ENCODE measurements at places on chromosomes 16 and 17.

GRCh38 chr17:46152423-46152822 lies 40.8 kb downstream of the KANSL1 start:
- no peak for DNase-seq

DNA sequence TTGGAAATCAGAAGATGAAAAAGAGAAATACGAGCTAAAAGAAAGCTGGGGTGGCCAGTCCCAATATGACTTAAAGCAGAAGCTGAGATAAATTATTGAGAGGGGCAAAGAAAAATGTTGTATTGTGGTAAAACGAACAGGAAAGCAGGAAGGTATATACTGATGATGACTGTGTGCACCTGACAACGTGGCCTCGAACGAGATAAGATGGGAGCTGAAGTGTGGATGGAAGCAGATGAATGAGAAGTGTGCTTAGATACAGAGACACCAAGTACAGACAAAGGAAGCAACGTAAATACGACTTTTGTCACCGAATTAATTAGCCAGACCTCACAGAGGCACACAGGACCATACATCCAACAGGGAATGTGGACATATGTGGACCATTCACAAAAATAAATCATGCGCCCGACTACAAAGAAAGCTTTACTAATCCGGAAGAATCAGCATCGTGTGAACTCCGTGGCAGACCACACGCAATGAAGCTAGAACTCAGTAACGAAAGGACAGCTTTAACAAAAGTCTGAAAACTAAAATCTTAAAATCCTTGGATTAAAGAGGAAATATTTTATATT lies 218.7 kb downstream of the RPTOR start:
- no peak for DNase-seq

- no peak for DNase-seq
Observed at GRCh38 chr16:17269439-17269838, 201.3 kb downstream of the XYLT1 start.

- no peak for DNase-seq
Observed at GRCh38 chr17:81557276-81558114, 5.3 kb upstream of the FAAP100 start.

GRCh38 chr17:79809530-79810129 lies 12.8 kb upstream of the CBX8 start:
- no peak for DNase-seq

DNA sequence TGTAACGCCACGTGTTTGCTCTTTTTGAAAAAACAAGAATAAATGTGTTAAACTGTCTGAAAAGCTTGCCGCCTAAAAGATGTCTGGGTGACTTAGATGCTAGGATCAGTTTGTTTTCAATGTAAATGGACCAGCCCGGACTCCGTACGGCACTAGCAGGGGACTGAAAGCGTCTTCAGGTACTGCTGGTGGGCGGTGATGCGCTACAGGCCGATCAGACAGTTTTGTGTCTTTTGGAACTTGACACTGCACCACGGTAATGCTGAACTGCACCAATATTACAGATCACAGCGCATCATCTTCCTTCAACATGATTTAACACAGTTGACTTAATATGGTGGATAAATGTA lies 727 bp upstream of the MBTPS1 start:
- peak; percentile 43 for DNase-seq

GRCh38 chr16:67953641-67954375 lies 9.9 kb upstream of the LCAT start:
- no peak for DNase-seq

DNA sequence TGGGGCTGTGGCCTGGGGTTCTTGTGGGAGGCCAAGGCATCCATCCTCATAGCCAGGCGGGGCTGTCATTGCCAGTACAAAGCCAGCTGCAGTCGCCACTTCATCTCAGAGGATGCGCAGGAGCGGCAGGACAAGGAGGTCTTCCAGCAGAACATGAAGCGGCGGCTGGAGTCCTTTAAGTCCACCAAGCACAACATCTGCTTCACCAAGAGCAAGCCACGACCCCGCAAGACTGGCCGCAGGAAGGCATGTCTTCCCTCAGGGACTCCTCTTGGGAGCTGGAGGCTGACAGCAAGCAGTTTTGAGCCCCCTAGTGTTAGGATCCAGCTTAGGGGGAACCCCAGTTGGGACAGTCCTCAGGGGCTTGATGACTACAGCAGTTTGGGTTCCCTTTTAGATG lies 15.1 kb upstream of the PLEKHG4 start:
- DNase-seq = no peak

DNA sequence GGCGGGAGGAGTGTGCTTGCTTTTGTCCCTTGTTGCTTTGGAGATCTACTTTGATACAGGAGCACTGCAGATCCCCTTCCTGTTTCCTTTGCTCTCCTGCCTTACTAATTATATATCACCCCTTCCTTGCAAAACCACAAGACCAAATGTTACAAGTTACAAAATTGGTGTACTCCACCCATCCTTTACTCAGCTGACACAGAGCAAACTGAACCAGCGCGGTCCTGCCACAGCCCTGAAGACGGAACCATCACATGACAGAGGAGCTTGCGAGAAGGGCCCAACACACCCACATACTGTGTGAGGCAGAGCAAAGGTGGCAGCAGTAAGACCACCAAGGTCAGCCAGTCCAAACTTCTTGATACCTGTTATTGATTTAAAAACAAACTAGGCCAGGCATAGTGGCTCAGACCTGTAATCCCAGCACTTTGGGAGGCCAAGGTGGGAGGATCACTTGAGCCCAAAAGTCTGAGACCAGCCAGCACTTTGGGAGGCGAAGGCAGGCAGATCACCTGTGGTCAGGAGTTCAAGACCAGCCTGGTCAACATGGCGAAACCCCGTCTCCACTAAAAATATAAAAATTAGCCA lies 33.2 kb downstream of the CYTH1 start:
- peak; percentile 78 for DNase-seq

GRCh38 chr17:58753026-58753425 lies 2.6 kb upstream of the PPM1E start:
- DNase-seq = no peak

- DNase-seq = no peak
Observed at GRCh38 chr17:67488161-67488560, 111.1 kb downstream of the PITPNC1 start.

DNA sequence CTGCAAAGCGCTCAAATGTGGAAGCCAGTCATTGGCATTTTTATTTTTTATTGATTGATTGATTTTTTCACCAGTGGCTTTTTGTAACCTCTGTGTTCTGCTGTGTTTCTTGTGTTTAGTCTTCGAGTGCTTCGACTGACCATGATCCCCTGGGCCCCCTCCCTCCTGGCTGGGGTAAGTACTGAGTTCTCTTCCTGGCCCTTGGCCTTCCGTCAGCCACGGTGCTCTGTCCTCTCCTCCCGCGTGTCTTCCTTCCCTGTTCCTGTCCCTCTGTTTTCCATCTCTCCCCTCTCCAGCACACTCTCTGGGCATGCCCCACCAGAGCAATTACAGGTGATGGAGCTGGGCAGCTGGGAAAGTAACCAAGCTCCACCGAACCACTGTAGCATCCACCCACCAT lies 25.8 kb upstream of the CLEC18A start:
- DNase-seq = no peak

GRCh38 chr17:17151962-17152361 lies 54.2 kb downstream of the PLD6 start:
- peak; percentile 43 for DNase-seq

DNA sequence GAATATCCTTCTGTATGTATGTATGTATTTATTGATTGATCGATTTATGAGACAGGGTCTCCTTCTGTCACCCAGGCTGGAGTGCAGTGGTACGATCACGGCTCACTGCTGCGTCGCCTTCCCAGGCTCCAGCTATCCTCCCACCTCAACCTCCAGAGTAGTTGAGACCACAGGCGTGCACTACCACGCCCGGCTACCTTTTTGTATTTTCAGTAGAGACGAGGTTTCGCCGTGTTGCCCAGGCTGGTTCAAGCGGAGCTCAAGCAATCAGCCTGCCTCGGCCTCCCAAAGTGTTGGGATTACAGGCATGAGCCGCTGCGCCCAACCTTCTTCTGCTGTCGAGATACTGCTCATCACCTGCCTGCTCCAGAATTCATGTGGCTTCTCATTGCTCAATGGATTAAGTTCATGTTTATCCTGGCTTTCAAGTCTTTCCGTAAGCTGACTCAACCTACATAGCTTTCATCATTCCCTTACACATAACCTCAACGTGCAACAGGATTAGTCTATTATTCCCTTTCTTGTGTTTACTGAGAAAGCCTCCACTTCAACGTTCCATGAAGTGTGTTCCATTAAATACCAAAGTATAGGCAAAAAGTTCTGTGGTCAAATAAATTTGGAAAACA lies 13.6 kb downstream of the TAC4 start:
- DNase-seq = no peak

DNA sequence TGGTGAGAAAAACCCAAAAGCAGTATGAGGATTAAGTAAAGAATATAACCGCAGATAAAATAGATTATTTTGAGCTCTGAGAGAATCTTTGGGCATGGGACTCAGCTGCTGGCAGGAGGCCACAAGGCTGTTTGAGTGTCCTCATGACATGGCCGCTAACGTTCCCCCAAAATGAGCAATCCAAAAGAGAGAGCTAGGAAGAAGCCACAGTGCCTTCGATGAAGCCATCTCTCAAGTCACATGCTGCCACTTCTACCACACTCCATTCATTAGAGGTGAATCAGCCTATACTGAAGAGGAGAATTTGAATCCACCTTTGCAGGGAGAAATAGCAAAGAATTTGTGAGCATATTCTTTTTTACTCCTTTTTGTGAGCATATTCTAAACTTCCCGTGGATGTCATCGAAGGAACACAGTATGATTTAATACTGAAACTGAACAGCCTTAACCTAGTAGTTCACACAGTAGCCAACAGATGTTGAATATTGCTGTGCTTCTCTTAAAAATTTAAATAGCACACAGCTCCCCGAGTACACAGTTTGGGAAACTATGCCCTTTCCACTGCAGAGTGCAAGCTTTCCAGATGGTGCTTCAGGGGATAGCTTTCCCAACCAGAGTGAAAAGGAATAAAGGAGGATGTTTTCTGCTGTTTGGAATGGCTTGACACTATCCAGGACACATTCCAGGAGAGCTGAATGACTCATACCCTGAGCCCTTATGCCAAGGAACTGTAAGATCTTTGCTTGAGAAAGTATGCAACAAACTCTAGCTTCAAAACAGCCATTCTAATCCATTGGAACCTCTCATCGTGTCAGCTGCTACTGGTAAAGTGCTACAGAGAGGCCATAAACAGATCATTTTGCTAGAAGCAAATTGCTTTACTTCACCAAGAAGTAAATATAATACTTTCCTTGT lies 33.9 kb downstream of the ANKFY1 start:
- no peak for DNase-seq

DNA sequence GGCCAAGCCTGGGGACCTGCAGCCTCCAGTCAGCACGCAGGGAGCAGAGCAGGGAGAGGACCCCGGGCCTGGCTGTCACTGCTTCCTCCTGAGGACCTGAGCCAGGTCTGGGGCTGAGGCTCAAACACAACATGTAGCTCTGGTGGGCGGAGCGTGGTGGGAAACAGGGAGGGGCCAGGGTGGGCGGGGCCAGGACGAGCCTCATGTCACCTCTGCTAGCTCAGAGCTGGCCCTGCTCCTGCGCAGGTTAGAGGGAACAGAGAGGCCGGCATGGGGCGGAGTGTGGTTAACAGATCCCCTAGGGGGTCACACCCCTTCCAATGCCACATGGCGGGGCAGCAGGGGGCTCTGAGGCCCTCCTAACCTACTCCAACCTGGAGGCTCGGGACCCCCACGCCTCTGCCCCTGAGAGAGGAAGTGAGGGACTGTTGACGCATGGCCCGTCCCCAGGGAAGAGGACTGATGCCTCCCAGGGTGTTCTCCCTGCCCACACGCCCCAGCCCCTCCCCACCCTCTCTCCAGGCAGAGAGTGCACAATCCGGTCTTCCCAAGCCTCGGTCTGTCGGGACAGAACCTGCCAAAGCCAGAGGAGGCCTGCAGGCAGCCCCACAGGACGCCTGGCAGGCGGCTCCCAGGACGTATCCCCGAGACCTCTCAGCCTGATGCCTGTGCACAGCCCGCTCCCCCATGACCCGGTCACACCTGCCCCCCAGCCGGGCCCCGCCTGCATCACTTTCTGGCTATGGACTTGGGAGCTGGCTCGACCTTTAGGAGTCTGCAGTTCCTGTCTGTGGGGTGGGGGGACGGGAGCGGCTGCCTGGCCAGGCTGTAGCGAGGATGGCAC lies 15.2 kb downstream of the PIEZO1 start:
- DNase-seq = no peak

DNA sequence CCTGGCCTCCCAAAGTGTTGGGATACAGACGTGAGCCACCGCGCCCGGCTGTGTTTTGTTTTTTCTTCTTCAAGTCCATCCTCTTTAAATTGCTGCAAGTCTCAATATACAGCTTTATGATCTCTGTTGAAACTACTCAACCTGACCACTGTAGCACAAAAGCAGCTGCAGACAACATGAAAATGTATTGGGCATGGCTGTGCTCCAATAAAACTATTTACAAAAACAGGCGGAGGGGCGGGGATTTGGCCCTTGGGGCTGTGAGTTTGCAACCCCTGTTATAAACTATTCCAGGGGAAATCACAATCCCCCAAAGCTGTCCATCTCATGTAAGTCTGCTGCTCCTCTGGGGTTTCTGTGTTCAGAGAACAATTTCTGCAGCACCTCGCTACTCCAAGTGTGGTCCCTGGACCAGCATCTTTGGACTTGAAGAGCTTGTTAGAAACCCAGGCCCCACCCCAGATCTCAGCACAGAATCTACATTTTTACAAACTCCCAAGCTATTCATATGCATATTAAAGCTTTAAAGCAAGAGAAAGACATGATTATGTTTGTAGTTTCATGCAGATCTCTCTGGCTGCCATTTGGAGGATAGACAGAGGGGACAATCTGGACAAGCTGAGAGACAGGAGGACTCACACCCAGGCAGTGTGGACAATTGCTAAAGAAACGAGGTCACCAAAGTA lies 33.6 kb downstream of the TEKT5 start:
- DNase-seq = no peak

GRCh38 chr16:918068-918467 lies 52.7 kb downstream of the LMF1 start:
- DNase-seq = no peak

DNA sequence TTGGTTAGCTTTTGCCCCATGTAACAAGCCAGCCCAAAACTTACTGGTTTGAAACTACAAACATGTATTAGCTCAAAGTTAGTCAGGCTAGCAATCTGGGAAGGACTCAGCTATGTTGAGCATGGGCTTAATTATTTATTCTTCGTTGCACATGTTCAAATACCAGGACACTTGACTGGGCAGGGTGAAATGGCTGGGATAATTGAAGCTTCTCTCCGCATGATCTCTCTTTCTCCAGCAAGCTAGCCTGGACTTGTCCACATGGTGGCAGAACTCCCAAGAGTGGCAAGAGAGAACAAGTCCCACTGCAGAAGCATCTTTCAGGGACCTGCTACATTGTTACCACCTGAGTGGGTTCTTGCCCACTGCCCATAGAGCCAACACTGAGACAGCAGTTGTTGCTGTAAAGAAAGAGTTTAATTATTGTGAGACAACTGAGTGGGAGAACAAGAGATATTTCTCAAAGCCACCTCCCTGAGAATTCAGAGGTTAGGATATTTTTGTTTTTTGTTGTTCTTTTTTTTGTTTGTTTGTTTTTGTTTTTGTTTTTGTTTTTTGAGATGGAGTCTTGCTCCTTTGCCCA lies 16.8 kb upstream of the ATF7IP2 start:
- DNase-seq = no peak

- peak; percentile 98 for DNase-seq
Observed at GRCh38 chr17:21287703-21288449, 3.4 kb downstream of the MAP2K3 start.
